ENCODE measurements at places on chromosomes 6 and 20.

GRCh38 chr6:19369785-19370184, 467.4 kb upstream of the ID4 start:
- no peak overlapping the region for H3K4me3 ChIP-seq
- no peak for DNase-seq
- no peak overlapping the region for H3K27ac ChIP-seq
- no peaks in the 10 kb centered on the region for H3K36me3 ChIP-seq

- peaks cover 54% of the 10 kb centered on the region for H3K4me1 ChIP-seq
- peak overlapping the region; percentile 75 for H3K4me3 ChIP-seq
- no peak for DNase-seq
- peak overlapping the region; percentile 88 for H3K27ac ChIP-seq
- peaks cover 41% of the 10 kb centered on the region for H3K36me3 ChIP-seq
Measured at GRCh38 chr6:31836047-31836473, 8.5 kb downstream of the HSPA1B start.

DNA sequence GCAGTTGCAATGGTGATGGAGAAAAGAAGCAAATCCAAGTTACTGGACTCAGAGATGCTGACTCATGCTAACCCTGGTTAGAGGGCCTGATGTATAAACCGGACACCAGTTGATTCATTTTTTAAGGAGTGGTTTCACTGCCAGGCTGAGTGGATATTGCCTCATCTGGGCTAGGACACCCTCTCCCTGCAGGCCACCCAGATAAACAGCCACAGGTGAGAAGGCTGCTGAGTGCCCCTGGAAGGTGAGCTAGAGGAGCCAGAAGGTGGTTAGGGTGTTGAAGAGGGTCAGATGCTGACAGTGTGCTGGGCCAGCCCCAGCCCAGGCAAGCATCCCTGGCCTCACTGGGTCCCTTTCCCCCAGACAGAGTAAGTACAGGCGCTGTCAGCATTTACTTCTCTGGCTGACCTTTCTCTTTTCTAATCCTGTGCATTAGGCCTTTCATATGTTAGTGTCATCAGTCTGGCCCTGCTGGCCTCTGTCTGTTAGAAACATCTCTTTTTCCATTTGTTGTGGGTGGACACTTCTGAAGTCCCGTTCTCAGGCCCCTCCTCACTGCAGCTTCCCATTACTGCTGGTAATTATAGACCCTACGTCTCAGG, 13.5 kb downstream of the EPB41L1 start:
- H3K4me1 ChIP-seq, result no peaks in the 10 kb centered on the region
- no peak overlapping the region for H3K4me3 ChIP-seq
- no peaks in the 10 kb centered on the region for H3K27me3 ChIP-seq
- H3K27ac ChIP-seq, result no peak overlapping the region
- H3K36me3 ChIP-seq, result no peaks in the 10 kb centered on the region
- DNase-seq, result no peak

DNA sequence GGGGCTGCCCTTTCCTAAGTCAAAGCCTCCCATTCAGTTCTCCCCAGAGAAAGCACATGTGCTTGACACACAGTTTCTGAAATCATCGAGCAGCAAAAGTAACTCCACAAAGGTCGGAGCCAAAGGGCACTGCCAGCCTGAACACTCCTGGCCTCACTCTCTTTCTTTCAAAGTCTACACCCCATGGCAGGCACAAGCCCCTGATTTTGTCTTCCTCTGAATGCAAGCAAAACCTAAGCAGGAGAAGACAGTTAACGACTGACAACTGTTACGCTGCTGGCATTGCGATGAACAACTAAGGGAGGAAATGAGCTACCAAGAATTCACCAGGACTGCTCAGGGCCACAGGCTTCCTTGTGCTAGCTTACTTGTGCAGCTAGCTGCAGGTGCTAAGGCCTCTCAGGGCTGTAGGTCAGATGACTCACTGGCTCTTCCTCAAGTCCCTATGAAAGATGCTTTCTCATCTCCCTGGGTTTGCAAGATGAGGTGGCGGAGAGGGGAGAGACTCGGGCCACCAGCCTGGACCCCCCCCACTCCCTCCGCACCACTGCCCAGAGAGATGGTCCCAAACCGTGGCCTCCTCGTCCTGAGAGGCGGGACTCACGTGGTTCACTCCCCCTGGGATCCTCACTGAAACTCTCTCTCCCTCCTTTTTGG, 208.2 kb downstream of the DLL1 start:
- H3K27me3 ChIP-seq, result no peaks in the 10 kb centered on the region
- H3K27ac ChIP-seq, result no peak overlapping the region
- H3K4me1 ChIP-seq, result no peaks in the 10 kb centered on the region
- DNase-seq, result no peak

- no peak for DNase-seq
- H3K27ac ChIP-seq, result no peak overlapping the region
- no peaks in the 10 kb centered on the region for H3K27me3 ChIP-seq
- no peak overlapping the region for H3K4me3 ChIP-seq
- H3K4me1 ChIP-seq, result no peaks in the 10 kb centered on the region
- H3K36me3 ChIP-seq, result no peaks in the 10 kb centered on the region
Measured at GRCh38 chr6:144119376-144119775, 24.0 kb upstream of the SF3B5 start.

DNA sequence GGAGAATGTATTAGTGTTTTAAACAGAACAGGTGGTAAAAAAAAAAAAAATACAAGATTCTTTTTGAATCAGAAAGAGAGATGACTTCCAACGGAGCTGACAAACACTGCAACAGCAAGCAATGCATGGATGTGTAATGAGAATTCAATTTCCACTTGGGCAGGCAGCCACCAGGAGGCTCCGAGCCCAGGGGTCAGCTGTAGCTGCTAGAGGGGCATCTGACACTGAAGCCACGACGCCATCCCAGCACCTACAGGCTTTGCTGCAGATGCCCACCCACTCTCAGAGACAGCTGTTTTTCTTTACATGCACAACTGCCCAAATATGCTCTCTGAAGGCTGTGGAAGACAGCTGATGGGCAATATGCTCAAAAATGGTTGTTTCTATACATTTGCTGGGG, 75.4 kb downstream of the ELOVL5 start:
- DNase-seq, result no peak
- H3K36me3 ChIP-seq, result peaks cover 70% of the 10 kb centered on the region
- no peaks in the 10 kb centered on the region for H3K4me1 ChIP-seq
- no peaks in the 10 kb centered on the region for H3K27me3 ChIP-seq
- no peak overlapping the region for H3K27ac ChIP-seq

GRCh38 chr6:73151732-73152131, 73.6 kb downstream of the KHDC1L start:
- no peak overlapping the region for H3K4me3 ChIP-seq
- no peaks in the 10 kb centered on the region for H3K27me3 ChIP-seq
- no peak overlapping the region for H3K27ac ChIP-seq
- no peaks in the 10 kb centered on the region for H3K4me1 ChIP-seq
- DNase-seq, result no peak
- H3K36me3 ChIP-seq, result no peaks in the 10 kb centered on the region

DNA sequence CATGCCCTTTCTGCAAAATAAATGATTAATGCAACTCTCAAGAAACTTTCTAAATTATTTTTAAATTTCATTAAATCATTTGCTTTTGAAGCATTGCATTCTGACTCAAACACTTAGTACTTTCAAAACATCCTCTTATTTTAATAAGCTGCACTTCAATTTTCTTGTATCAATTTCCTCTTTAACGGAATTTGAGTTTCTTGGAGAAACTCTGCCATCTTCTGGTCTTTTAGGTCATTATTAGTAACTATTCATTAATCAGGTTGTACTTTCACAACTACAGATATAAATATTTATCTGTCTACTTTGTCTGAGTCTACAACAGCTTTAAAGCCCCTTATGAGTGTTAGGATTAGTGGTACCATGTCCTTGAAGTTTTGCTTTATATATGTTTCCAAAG, 30.2 kb downstream of the TMX4 start:
- DNase-seq, result no peak
- no peak overlapping the region for H3K4me3 ChIP-seq
- no peaks in the 10 kb centered on the region for H3K27me3 ChIP-seq
- no peak overlapping the region for H3K27ac ChIP-seq
- H3K36me3 ChIP-seq, result peaks cover 4% of the 10 kb centered on the region

GRCh38 chr20:56893226-56893917, 264.3 kb downstream of the TFAP2C start:
- H3K4me3 ChIP-seq, result no peak overlapping the region
- no peaks in the 10 kb centered on the region for H3K4me1 ChIP-seq
- no peak for DNase-seq
- no peak overlapping the region for H3K27ac ChIP-seq
- no peaks in the 10 kb centered on the region for H3K27me3 ChIP-seq

DNA sequence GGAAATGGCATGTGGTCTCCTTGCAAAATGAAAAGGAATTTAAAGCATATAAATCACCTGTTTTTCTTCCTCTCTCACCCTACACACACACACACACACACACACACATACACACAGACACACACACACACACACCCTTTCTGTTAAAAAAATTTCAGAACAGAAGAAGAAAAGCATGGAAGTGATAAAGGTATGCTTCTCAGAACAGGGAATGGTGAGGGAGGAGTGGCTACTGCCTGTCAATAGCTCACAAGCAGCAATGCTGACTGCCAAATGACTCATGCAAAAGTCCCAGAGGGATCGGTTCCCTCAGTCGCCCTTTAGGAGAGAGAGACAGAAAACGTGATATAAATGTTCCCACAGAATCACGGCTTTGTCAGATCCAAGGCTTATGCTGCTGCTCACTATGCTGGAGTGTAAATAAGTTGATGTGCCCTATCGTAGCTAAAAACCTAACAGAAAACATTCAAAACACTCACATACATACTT, 102.6 kb downstream of the IBTK start:
- H3K4me1 ChIP-seq, result no peaks in the 10 kb centered on the region
- no peak overlapping the region for H3K27ac ChIP-seq
- no peaks in the 10 kb centered on the region for H3K36me3 ChIP-seq
- no peaks in the 10 kb centered on the region for H3K27me3 ChIP-seq
- H3K4me3 ChIP-seq, result no peak overlapping the region
- DNase-seq, result no peak

DNA sequence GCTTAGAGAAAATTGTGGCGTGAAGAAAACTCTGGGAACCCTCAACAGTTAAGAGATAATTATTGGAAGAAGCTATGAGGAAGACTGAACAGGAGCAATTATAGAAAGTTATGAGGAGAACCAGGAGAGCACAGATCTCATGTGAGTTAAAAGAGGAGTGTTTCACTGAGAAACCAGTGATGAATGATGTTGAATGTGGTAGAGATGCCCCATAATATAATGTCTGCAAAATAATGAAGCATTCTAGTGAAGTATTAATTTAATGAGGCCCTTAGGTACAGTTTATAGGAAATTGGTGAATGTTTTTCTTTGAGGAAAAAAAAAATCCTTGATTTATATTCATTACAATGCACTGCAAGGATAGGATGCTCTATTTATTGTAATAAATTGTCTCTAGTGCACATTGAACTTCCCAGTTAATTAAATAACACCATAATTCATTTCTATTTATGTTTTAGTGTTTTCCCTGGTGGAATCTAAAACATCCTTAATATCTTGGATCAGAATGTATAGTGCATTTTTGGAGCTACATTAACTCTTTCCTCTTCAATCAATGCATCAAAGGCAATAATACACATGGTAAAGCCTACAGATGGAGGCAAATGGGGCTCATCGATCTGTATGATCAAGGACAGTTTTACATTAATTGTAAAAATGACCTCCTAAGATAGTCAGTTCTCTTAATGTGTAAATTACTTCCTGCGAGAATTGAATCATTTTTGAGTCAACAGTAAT, 91.4 kb upstream of the EYS start:
- H3K27ac ChIP-seq, result no peak overlapping the region
- no peak overlapping the region for H3K4me3 ChIP-seq
- DNase-seq, result no peak
- no peaks in the 10 kb centered on the region for H3K36me3 ChIP-seq
- H3K4me1 ChIP-seq, result no peaks in the 10 kb centered on the region

- DNase-seq, result no peak
- no peak overlapping the region for H3K4me3 ChIP-seq
- no peaks in the 10 kb centered on the region for H3K36me3 ChIP-seq
Measured at GRCh38 chr20:47982574-47983360, 197.5 kb upstream of the SULF2 start.

GRCh38 chr6:43376551-43376981, 7.1 kb upstream of the ZNF318 start:
- H3K4me3 ChIP-seq, result no peak overlapping the region
- no peaks in the 10 kb centered on the region for H3K36me3 ChIP-seq
- H3K4me1 ChIP-seq, result peaks cover 9% of the 10 kb centered on the region
- no peak for DNase-seq

DNA sequence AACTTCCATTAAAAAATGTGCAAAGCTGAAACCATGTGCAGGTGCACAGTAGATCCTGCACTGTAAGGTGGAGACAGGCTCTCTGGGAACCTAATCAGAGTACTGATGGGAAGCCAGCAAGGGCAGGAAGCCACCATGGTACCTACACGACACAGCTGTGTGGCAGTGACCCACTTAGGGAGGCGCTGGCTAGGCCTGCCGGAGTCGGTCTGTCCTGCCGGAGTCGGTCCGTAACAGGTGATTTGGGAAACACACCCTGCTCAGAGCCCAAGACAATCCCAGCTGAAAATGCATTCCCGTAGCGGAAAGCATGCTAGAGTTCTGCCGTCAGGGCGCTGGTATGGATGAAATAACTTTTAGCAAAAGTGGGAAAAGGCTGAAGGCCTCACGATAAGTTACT, 17.2 kb downstream of the TXNDC5 start:
- H3K27ac ChIP-seq, result no peak overlapping the region
- no peak for DNase-seq
- no peaks in the 10 kb centered on the region for H3K27me3 ChIP-seq
- H3K36me3 ChIP-seq, result peaks cover 35% of the 10 kb centered on the region
- H3K4me3 ChIP-seq, result no peak overlapping the region

GRCh38 chr6:21003780-21004541, 469.7 kb downstream of the CDKAL1 start:
- no peaks in the 10 kb centered on the region for H3K4me1 ChIP-seq
- no peak overlapping the region for H3K4me3 ChIP-seq
- H3K27ac ChIP-seq, result no peak overlapping the region
- H3K36me3 ChIP-seq, result no peaks in the 10 kb centered on the region
- DNase-seq, result no peak

DNA sequence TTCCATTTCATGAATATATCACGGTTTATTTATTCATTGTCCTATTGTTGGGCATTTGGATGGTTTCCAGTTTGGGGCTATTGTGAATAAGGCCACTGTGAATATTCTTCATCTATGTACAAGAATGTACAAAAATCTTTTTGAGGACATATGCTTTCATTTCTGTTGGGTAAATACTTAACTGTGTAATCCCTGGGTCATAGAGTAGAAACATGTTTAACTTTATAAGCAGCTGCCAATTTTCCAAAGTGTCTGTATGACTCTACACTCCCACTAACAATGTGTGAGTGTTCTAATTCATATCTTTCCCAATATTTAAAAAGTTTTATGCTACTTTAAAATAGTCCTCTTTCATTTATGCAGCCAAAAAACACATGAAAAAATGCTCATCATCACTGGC, 98.6 kb downstream of the UST start:
- H3K4me1 ChIP-seq, result no peaks in the 10 kb centered on the region
- H3K36me3 ChIP-seq, result no peaks in the 10 kb centered on the region
- no peaks in the 10 kb centered on the region for H3K27me3 ChIP-seq
- no peak overlapping the region for H3K4me3 ChIP-seq
- DNase-seq, result no peak

Measured in CD4-positive, alpha-beta memory T cell (primary cell).